ENCODE measurements at places on chromosomes 1 and 21. TPM values are rescaled to one million over a fixed set of nuclear protein-coding genes. Genes with fewer than 3 reads are reported as not detected.

DNA sequence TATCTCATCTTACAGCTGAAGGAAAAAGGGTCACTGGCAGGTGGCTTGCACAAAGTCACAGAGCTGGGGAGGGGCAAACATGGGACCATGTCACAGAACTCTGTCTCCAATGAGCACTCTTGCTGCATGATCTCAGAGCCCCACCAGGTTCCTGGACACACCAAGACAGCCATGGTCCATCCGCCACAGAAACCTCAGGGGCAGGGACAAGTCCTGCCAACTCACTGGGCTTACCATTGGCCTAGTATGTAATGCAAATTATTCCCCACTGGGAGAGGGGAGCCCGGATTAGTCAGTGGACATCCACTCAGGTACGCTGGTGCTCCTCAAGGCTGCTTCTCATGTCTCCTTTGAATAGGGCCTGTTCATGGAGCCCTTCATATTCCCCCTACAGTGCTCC lies 14.2 kb downstream of the S100A7A start:
- DNase-seq: no peak

DNA sequence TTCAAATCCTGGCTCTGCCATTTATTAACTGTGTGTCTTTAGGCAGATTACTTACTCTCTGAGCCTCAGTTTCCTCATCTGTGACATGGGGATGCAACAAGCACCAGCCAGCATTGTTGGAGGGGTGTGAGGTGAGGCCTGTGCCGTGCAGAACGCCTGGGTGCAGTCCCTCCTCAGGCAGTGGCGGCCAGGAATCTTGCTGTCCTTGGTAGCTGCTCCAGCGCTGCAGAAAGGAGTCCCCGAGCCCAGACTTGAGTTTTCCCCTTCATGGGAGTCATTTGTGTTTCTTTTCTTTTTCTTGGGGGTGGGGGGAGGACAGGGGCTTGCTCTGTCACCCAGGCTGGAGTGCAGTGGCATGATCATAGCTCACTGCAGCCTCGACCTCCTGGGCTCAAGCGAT lies 46.6 kb downstream of the DISP3 start:
- DNase-seq: no peak

The OR2M3 gene
- total RNA-seq: not detected

GRCh38 chr1:16289959-16290358 lies 53.0 kb upstream of the CPLANE2 start:
- DNase-seq: no peak

- no peak for DNase-seq
These were observed 36.6 kb downstream of the XCL1 start for GRCh38 chr1:168613038-168613451.

GRCh38 chr1:113255038-113255719 lies 135.1 kb upstream of the MAGI3 start:
- no peak for DNase-seq

DNA sequence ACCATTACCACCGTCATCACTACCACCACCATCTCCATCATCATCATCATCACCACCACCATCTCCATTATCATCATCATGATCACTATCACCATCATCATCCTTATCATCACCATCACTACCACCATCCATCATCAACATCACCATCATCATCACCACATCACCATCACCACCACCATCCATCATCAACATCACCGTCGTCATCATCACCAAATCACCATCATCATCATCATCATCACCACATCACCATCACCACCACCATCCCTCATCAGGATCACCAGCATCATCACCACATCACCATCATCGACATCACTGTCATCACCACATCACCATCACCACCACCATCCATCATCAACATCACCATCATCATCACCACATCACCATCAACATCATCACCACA lies 203.0 kb upstream of the VAMP3 start:
- DNase-seq: no peak

GRCh38 chr1:55235722-55236121 lies 20.6 kb upstream of the USP24 start:
- DNase-seq: no peak

GRCh38 chr1:8022395-8023286 lies 3.5 kb downstream of the ERRFI1 start:
- DNase-seq: no peak

DNA sequence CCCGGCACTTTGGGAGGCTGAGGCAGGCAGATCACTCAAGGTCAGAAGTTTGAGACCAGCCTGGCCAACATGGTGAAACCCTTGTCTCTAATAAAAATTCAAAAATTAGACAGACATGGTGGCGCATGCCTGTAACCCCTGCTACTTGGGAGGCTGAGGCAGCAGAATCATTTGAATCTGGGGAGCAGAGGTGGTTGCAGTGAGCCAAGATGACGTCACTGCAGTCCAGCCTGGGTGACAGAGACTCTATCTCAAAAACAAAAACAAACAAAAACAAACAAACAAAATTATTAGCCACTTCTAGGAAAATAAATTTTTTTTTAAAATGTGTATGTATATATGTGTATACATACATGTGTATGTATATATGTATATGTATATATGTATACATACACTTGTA lies 320.3 kb upstream of the ADGRL4 start:
- DNase-seq: no peak

DNA sequence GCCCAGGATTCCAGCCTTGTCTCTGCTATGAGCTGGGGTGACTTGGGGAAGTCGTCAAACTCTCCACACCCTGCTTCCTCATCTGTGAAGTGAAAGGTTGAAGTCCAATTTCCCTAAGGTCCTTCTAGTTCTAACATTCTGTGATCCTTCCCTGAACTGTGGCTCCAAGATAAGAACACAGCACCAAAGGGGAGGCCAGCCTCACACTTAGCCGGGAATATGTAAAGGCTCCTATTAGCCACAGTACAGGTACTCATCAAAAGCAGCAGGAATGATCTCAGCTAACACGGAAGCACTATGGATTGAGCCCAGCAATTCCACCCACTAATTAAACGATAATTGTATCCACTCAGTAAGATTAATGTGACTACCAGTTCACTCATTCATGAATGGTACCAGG lies 4.0 kb downstream of the SLC30A10 start:
- DNase-seq: no peak
